ENCODE measurements at places on chromosomes 1 and 21. TPM values are rescaled to one million over a fixed set of nuclear protein-coding genes. Genes with fewer than 3 reads are reported as not detected.

DNA sequence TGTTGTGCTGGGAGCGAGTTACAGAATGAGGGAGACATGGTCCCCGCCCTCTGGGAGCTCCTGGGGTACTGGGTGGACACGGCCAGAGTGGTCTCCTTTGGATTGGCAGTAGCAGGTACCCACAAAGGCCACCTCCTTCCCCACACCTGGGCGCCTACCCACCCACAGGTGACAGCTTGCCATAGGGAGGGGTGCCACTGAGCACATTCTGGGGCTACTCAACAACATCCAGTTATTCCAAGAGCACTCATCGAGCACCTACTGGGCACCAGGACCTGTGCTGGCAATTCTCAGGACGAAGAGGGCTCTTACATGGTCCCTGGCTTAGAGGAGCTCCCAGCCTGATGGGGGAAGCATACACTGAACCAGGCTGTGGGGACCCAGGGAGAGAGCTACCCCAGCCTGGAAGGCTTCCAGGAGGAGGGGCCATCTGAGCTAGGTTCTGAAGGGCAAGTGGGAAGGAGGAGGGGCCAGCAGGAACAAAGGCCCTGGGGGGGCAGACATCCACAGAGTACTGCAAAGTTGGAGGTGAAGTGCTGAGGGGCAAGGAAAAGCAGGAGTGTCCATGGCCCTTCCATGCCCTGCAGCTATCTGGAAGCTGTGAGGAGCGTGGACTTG is 22.0 kb downstream of the MRPL37 start:
- no peak for DNase-seq

- DNase-seq: no peak
Observed at GRCh38 chr21:41961282-41961701, 7.5 kb upstream of the C2CD2 start.

Gene FAM3B
- 95.3 TPM for total RNA-seq

Gene MYBPH
- not detected for total RNA-seq

Gene COL8A2
- total RNA-seq: 6.7 TPM

Gene SPRR2E
- total RNA-seq: 54.8 TPM
